ELF-1 (cell line): ENCODE measurements at places on chromosomes 12 and 14.

GRCh38 chr12:70332236-70332635 lies 33.9 kb upstream of the KCNMB4 start:
- no peak for DNase-seq

GRCh38 chr12:50569321-50569720 lies 64.5 kb downstream of the DIP2B start:
- no peak for DNase-seq

DNA sequence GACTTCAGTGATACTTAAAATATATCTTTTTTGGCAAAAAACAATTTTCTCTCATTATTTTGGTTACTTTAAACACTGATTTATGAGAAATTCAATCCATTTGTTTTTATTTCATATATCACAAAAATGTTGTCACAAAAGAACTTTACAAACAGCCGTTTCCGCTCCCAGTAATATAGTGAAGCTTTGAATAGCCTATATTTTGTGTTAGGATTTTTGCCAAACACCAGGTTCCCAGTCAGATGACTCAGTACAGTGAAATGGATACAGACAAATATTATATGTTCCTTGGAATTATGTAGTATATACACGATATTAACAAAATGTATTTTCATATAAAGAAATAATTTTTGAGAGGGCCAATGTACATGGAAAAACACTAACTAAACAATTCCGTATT lies 411.1 kb downstream of the CCER1 start:
- DNase-seq: no peak

DNA sequence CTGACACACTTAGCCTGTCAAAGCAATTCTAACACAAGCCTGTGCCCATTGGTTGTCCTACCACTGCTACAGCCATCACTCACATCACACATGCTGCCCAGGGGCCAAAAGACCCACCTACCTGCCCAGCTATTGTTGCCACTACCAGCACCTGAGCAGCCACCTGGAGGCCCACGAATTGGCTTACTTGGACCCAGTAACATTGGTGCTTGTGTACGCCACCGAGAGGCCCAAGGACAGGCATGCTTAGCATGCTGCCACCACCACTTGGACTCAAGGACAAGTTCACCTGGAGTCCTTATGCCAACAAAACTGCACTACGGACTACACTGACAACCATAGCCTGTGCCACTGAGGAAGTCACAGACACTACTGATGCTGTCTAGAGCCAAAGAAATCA lies 221.1 kb downstream of the SLC38A4 start:
- DNase-seq: no peak

- peak; percentile 18 for DNase-seq
These were observed 6.6 kb upstream of the ABCD2 start for GRCh38 chr12:39626033-39626814.

DNA sequence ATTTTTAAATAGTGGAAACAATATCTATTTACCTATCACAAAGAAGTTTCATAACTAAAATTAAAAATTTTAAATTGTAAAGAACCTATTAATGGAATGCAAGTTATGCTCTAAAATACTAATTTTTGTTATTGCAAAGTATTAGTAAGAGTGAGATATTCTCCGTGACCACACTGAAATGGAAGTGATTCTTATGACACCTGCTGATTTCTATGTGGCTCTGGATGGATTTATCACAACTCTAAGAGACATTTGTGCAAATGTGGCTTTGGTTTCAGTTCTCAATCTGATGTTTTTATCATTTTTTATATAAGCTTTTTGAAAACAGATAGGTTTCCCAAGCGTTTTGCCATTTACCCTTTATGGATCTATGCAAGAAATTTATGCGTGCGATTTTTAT lies 497.8 kb downstream of the NAV3 start:
- no peak for DNase-seq

DNA sequence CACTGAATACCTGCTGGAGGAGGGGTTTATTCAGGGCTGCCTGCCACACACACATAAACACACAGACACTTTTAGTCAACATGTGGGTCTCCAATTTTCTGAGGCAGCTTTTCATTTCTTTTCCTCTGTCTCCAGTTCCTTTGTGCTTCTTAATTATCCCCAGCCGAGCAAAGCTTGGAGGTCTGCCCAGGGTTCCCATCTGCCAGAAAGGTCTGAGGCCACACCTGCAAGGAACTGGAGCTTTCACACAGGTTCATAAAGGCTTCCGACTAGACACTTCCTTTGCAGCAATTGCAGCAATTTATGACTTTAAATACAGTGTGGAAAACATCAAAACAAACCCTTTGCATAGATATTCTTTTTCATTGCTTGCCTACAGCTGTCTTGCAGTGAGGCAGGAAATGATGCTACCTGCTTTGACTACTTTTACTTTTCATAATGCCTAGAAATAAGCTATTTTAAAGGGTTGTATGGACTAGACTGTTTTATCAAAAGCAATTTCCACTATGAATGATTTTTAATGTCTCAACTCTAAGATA lies 1318.9 kb downstream of the AACS start:
- no peak for DNase-seq

DNA sequence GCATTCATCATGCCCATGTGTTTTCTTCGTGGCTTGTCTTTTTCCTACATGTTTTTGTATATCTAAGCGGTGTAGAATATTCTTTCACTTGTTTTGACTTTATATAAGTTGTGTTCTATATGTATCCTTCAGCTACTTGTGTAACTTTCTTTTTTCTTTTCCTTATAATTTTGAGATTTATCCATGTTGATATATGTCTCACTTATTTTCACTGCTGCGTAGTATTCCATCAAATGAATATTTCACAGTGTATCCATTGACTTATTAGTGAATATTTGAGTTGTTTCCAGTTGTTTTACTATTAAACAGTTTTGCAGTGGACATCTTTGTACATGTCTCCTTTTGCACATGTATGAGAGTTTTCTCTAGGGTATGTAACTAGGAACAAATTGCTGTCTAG lies 43.9 kb downstream of the BORCS5 start:
- DNase-seq: no peak

DNA sequence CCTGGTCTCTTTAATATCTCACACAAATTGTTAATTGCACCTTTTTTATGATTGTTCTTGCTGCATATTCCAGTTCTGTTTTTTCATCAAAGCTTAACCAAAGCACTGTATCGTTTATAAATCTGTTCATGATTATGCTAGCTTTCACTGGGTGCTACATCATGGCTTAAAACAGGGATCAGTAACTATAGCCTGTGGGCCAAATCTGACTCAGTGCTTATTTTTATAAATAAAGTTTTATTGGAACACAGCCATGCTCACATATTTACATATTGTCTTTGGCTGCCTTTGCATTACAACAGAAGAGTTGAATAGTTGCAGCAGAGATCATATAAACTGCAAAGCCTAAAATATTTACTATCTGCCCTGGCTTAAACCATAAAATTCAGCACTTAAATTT lies 183.4 kb upstream of the NRXN3 start:
- DNase-seq: no peak

DNA sequence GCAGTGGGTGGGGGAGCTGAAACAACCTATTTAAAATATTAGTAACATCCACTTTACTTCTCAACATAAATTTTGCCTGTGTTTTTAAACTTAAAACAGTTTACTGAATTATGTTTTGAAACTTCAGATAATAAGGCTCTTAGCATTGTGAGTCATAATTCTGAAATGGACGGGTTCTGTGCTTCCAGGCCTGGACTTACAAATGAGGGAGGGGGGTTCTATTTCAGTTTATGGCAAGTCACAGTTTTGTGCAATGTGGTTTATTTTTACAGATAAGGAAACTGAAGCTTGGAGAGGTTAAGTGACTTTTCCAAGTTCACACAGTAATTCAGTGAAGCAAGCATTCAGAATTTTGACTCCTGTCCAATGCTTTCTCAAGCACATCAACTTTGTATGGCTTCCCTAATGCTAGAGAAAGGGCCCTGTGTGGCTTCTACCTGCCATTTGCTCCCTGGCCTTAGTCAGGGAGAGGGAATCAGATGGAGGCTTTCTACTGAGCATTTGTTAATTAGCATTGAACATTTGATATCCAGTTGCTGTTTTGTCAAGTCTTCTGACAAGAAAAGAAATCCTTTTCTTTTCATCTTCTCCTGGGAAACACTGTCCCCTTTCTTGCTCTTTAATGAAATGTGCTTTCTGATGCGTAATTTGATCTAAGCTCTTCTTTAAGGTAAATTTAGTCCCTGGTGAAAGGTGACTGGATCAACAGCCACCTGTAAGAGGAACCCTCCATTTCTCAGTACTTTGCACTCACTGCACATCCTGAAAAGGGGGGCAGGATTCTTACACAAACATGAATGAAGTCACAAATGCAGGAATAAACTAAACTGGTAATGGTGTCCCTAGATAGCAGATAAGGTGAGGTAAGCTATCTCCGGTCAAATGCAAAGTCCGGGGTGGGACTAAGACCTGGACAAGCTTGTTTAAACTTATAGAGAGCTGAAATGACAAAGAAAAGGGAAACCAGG lies 2.5 kb upstream of the SALL2 start:
- DNase-seq: no peak

DNA sequence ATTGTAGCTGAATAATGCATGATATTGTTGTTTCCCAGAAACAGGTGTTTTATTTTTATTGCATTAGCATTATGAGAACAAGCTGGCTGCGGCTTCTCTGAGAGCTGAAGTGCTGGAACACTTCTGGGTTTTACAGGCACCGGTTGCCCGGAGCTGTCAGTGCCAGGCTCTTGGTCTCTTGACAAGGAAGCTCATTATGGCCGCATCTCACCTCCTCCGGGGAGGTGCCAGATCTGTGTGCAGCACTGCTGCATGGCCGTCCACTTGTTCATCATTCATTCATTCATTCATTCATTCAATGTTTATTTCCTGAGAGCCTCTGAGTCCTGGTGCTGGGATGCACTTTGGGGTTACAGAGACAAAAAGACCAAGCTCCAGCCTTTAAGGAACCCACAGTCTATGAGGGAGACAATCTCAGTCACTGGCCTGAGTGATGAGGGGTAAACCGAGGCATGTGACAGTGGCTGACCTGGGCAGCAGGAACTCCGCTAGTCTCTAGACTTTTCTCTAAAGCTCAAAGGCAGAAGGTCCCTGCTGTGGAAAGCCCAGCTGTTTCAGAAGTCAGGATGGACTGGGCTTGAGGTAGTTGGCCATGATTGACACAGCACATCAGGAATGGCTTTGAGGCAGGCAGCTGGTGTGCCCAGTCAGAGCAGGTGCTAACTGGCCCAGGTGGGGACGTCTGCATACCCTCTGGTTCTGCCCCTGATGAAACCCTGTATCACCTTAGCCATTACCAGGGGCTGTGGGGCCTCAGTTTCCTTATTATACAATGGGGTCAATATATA lies 181.0 kb downstream of the ADGRD1 start:
- no peak for DNase-seq

GRCh38 chr14:103108749-103109207 lies 14.3 kb downstream of the EXOC3L4 start:
- DNase-seq: no peak

- DNase-seq: no peak
These were observed 19.8 kb downstream of the OR5AU1 start for GRCh38 chr14:21136024-21136423.

DNA sequence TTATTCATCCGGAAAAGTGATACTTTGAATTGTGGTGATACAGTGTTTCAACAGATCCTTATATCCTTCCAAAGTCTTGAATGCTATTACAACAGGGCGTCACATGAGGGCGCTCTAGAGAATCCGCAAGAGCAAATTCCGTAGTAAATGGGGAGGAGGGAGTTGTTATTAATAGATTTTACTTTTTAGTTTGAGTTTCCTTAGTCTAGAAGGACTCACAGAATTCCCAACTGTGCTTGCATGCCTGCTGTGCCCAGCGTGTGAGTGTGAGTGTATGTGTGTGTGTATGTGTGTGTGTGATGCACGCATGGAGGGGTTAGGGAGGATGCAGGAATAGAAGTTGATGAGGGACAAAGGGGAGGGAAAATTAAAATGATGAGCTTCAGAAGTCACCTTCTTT lies 375.3 kb downstream of the C12orf75 start:
- DNase-seq: peak; percentile 23

- DNase-seq: no peak
These were observed 1.3 kb downstream of the ATP2A2 start for GRCh38 chr12:110282300-110282860.

DNA sequence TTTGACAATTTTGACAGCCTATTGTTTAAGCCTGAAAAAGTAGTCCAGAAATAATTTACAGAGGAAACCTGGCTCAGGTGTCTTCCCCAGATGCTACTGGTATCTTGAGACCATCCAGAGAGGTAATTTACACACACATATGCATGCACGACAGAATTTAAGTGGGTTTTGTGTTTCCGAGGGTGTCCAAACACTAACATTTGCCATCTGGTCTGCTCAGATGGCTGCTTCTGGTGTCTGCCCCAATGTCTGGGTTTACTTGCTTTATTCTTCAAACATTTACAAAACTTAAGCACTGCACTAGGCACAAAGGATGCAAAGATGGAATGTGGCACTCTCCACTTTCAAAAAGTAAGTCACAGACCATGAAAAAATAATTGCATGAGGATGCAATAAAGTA lies 226.6 kb upstream of the EGLN3 start:
- DNase-seq: no peak

DNA sequence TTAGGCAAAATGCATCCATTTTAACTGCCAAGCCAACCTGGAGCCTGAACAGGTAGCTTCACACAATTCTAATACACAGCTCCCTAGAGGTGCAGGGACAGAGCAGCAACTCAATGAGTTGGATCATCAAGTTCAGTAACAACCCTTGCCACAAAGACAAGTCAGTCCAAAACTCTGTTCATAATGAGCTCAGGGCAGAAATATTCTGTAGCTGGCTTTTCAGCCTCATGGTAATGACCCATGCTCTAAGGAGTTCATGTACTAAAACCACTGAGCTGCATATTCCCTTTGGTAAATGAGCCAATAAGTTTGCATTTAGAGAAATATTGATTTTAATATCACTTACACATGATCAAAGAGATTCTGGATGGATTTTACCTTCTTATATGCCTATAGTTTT lies 316.1 kb downstream of the SEC23A start:
- no peak for DNase-seq

DNA sequence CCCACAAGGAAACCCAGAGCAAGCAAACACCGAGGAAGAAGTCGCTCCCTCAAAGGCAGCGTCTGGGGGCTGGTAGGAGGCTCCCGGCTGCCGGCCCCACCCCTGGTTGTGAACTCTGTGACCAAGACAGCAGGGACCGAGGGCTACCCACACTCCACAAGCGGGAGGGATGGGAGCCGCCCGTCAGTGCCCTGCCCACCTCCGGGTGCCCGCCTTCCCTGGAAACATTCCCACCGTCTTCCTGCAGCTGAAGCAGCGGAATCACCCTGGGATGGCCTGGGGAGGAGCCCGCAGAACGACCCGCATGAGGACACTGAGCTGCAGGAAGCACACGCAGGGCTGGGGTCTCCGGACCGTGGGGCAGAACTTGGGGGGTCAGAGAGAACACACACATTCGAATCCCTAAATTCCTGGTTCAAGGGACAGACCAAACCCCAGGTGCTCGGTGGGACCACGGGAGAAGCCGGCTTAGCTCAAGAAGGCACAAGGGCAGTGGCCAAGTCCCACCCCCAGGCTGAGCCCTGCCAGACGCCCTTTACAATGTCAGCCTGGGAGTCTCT lies 33.5 kb upstream of the C14orf180 start:
- no peak for DNase-seq

GRCh38 chr12:115618105-115618504 lies 659.4 kb downstream of the MED13L start:
- no peak for DNase-seq
